ENCODE measurements at places on chromosomes 4 and X.

- peak; percentile 38 for DNase-seq
These were observed 140.2 kb downstream of the STIM2 start for GRCh38 chr4:27000820-27001219.

DNA sequence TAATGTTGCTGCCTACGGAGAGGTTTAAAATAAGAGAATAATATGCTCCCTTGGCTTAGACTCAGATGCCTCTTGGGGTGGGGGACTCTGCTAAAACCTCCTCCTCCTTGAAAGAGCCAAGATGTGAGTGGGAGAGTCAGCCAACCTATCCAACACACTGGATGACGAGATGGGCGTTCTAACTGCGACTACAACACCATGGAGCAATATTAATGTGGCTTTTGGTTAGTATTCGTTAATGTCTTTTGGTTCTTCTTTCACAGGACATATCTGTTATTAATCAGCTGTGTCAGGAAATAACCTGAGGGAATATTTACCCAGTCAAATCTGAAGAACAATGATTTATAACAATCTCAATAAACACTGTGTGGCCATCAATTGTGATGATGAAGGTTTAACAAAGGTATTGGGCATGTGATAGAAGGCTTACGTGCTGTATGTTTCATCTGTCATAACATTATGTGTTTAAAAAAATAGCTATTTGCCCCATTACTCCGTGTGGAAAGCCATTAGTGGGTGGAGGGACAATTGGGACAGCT is 143.5 kb upstream of the FTHL17 start:
- no peak for DNase-seq

GRCh38 chrX:150092549-150092948 is 154.3 kb upstream of the EOLA2 start:
- no peak for DNase-seq

GRCh38 chrX:31546126-31546525 is 474.3 kb upstream of the FTHL17 start:
- peak; percentile 84 for DNase-seq

DNA sequence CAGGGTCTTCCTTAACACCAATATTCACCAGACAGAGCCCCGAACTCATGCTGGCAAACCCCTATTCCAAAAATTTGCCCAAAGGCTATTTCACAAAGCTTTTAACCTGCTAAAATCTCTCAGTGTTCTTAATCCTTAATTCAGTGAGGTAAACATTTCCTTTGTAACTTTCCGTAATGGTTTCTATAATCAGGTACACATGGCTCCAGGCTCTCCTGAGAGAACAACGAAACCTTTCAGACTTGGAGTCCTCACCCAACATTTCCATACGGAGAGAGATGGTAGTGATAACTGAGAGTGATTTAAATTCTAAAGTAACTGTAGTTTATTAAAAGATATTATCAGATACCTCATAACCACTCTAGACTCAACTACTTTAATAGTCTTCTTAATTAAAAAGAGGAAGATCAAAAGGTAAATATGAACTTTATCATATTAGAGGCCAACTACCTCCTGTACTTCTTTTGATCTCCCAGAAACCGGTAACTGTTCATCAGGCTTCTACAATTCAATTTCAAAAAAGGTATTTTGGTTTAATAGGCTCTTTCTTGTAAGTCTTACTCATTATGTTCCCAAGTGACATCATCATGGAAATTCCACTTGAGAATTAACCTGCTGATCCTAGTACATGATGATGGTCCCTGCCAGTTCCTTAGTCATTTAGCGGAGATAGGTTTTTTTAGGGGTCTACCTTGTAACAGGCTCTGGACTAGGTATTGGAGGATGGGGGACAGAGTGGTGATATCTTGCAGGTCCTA is 91.4 kb upstream of the UCP1 start:
- peak; percentile 14 for DNase-seq

- DNase-seq = peak; percentile 47
These were observed 497 bp upstream of the THAP9 start for GRCh38 chr4:82900066-82900410.

- DNase-seq = no peak
These were observed 86.5 kb upstream of the ZIC3 start for GRCh38 chrX:137479386-137479785.

All from epithelial cell of esophagus (primary cell).